GM23248 (cell line): ENCODE measurements at places on chromosomes 6 and 20. TPM values are rescaled to one million over a fixed set of nuclear protein-coding genes. Genes with fewer than 3 reads are reported as not detected.

MAP1LC3A gene
- polyA plus RNA-seq: 82.5 and 83.1 TPM in 2 replicates

APCDD1L gene
- 15.7 and 16.6 TPM in 2 replicates for polyA plus RNA-seq

IP6K3 gene
- polyA plus RNA-seq: 0.08 TPM in 1 of 2 replicates, not detected in the other

OR12D3 gene
- polyA plus RNA-seq: not detected in 2 replicates

MYLK2 gene
- polyA plus RNA-seq: not detected in 2 replicates

AVP gene
- not detected in 2 replicates for polyA plus RNA-seq

YWHAB gene
- 425 and 445 TPM in 2 replicates for polyA plus RNA-seq

HUS1B gene
- not detected in 2 replicates for polyA plus RNA-seq

SEMG1 gene
- polyA plus RNA-seq: not detected in 2 replicates

GRM4 gene
- 0.10 and 0.57 TPM in 2 replicates for polyA plus RNA-seq

KCNQ2 gene
- 0.38 TPM in 1 of 2 replicates, not detected in the other for polyA plus RNA-seq

PRICKLE4 gene
- polyA plus RNA-seq: not detected in 2 replicates

PRL gene
- 0.65 and 1.2 TPM in 2 replicates for polyA plus RNA-seq

FKBP1C gene
- 1.6 and 2.4 TPM in 2 replicates for polyA plus RNA-seq

EFCAB8 gene
- polyA plus RNA-seq: not detected in 2 replicates

GJA10 gene
- polyA plus RNA-seq: not detected in 2 replicates

EYS gene
- 0.04 and 0.10 TPM in 2 replicates for polyA plus RNA-seq

PDE7B gene
- 2.7 and 3.1 TPM in 2 replicates for polyA plus RNA-seq

TNFRSF6B gene
- polyA plus RNA-seq: 17.4 and 17.5 TPM in 2 replicates

DAAM2 gene
- 1.8 and 2.0 TPM in 2 replicates for polyA plus RNA-seq

MYL9 gene
- polyA plus RNA-seq: 681 and 706 TPM in 2 replicates

SALL4 gene
- not detected in 2 replicates for polyA plus RNA-seq

TFAP2A gene
- 7.2 and 8.4 TPM in 2 replicates for polyA plus RNA-seq

B3GALT4 gene
- 2.4 and 2.7 TPM in 2 replicates for polyA plus RNA-seq

SNAI1 gene
- polyA plus RNA-seq: 13.4 and 15.7 TPM in 2 replicates

CAP2 gene
- 22.5 and 23.2 TPM in 2 replicates for polyA plus RNA-seq

FIG4 gene
- polyA plus RNA-seq: 8.7 and 8.8 TPM in 2 replicates

BNIP5 gene
- not detected in 2 replicates for polyA plus RNA-seq

CYP21A2 gene
- not detected in 2 replicates for polyA plus RNA-seq

PAK1IP1 gene
- 28.1 and 29.0 TPM in 2 replicates for polyA plus RNA-seq

SLC17A2 gene
- not detected in 2 replicates for polyA plus RNA-seq

DNMT3B gene
- 0.81 and 0.85 TPM in 2 replicates for polyA plus RNA-seq

PCK1 gene
- not detected in 2 replicates for polyA plus RNA-seq
